IPS DF 19.7 (cell line): ENCODE measurements at places on chromosomes 7 and 10.

DNA sequence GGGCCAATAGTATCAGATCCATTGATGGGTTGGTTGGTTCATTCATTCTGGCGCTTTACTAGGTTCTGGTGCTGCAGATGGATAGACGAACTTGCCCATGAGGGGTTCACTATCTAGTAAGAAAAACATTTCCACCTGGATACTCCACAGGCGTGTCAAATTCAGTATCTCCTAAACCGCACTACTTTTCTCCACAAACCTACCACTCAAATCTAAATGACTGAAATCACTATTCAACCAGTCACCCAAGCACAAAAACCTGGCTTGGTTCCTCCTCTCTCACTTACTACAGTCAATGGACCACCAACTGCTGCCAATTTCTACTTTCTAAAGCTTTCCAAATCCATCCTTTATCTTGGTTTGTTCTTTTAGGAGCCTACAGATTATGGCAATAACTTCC lies 572 bp downstream of the AGK start:
- DNase-seq = no peak

GRCh38 chr10:70445718-70446657 lies 4.5 kb upstream of the NODAL start:
- DNase-seq = no peak

GRCh38 chr10:88190540-88191235 lies 327.3 kb downstream of the PTEN start:
- DNase-seq = no peak

DNA sequence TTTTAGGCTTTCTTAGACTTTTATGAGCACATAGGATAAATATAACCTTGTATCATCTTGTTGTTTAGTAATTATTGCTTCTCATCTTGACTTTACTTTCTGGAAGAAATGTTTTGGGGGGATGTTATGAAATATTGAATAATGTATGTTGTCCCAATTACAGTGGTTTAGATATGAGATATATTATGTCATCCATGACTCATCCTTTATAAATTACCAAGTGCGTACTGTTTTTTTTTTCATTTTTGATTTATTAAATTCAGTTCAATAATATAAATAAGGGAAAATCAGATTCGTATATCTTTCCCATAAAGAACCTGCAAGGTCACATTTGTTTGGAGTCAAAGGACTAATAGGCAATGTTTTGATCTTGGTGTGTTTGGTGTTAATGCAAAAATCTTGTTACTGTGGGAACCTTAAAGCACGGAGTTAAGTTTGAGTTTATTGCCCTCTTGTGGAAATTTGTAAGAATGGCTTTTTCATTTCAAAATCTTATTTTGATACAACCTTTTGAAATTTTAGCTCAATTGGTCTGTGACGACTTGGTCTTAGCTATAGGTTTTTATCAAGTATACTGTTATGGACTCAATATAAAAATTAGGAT lies 108.6 kb downstream of the SRI start:
- DNase-seq = peak; percentile 9

GRCh38 chr7:24786941-24787340 lies 29.7 kb upstream of the GSDME start:
- DNase-seq = no peak

GRCh38 chr7:11193888-11194287 lies 220.2 kb downstream of the PHF14 start:
- no peak for DNase-seq

- DNase-seq = no peak
Measured at GRCh38 chr7:18540396-18540795, 44.8 kb downstream of the HDAC9 start.
